ENCODE measurements at places on chromosomes 2 and 18.

- no peak for DNase-seq
Measured at GRCh38 chr2:137178951-137179377, 413.6 kb downstream of the THSD7B start.

DNA sequence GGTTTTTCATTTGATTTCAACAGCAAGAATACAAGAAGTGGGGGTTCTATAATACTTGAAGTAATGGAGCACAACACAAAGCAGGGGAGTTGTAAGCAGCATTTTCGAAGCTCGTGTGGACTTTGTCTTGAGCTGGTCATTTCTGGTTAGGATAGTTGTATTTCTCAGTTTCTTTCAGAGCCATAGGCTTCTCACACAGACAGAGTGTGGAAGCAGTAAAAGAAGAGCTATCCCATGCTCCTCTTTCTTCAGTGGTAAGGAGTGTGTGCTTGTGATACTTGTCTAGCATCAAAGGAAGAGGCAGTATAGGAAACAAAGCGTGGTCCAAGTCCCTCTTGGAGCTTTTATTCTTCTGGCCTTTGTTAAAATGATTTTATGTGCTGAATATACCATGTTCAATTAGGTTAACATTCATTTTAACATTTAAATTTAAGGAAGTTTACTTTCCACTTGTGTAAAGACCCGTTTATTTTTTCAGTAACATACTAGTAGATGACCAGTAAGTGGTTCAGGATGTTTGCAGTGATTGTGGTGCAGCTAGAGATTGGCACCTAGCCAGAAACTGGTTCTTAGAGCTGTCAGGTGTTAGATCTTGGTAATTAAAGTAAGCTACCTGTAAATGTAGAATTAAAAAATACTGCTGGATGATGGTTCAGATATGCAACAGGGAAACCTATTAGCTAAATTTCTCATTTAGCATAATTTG is 14.6 kb downstream of the CCNYL1 start:
- DNase-seq, result no peak

DNA sequence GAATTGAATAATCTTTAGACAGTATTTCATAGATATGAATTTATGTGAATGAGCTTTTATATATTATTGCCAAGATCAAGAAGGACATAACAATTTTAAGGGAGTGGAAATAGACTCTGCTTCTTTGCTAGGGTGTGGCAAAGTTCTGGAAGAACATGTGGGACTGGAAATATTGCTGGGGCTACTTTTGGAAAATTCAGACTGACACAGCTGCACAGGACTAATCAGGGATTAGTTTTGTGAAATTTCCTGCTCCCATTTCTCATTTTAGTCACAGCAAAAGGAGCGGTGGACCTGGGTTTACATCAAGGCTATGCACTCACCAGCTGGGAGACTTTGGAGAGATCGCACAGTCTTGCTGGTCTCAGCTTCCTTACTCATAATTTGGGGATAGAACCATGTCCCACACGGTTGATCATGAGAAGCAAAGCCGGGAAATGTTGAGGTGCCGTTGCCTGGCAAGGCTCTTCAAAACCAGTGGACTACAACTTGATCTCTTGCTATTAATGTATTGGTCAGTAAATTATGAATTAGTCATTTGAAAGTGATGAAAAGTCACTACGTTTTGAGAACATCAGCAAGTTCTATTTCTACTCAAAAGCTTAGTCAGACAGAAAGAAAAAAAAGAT is 42.4 kb downstream of the IL1RL2 start:
- DNase-seq, result no peak

GRCh38 chr2:224612578-224612977 is 27.4 kb upstream of the CUL3 start:
- peak; percentile 34 for DNase-seq

DNA sequence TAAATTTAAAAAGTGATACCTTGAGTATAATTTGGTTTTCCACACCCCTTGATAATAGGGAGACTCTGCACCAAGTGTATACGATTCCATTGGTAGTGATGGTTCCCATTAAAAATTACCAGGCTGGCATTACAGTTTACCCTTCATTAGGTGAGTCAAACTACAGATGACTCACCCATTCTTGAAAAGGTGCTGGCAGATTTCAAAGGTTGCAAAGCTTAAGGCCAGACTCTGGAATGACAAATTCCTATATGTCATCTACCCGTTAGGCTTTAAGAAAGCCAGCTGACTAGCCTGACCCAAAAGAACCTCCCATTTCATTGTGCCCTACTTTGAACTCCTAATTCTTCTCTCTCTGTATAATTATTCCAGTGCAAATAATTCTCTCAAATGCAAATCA is 124.4 kb downstream of the LRRTM4 start:
- DNase-seq, result no peak

- DNase-seq, result no peak
Measured at GRCh38 chr2:138503087-138503442, 1.5 kb downstream of the SPOPL start.

DNA sequence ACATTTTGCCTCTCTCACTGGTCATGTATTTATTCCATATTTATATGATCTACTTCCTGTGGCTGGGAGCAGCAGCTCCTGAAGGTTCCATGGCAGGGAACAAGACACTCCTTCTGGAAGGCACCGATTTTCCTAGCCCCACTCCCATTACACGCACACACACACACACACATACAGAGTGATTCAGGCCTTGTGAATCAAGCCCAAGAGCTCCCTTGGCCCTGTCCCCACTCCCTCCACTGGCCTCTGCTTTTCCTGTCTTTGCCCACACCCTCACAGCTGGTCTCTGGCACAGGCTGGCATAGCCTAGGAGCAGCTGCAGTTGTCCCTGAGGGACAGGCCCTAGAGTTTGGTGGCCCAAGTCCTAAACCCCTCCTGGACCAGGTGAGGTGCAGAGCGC is 201.7 kb downstream of the NAPG start:
- no peak for DNase-seq

GRCh38 chr2:134466141-134466540 is 212.3 kb downstream of the MGAT5 start:
- peak; percentile 44 for DNase-seq

- no peak for DNase-seq
Measured at GRCh38 chr2:149291881-149292280, 38.5 kb upstream of the LYPD6 start.

GRCh38 chr2:232633413-232634205 is at the start of gene EFHD1:
TSS of gene EFHD1 (plus strand) at chr2:232633604. CDS start at chr2:232633705, 101 bp downstream.
- DNase-seq, result peak; percentile 89

GRCh38 chr2:37180006-37180639 is 8.3 kb downstream of the SULT6B1 start:
- no peak for DNase-seq

GRCh38 chr2:191176305-191176704 is 25.5 kb upstream of the STAT4 start:
- DNase-seq, result no peak

- no peak for DNase-seq
Measured at GRCh38 chr2:127449414-127449813, 31.2 kb downstream of the PROC start.

GRCh38 chr2:120253021-120253882 is 600 bp downstream of the RALB start:
- peak; percentile 91 for DNase-seq

DNA sequence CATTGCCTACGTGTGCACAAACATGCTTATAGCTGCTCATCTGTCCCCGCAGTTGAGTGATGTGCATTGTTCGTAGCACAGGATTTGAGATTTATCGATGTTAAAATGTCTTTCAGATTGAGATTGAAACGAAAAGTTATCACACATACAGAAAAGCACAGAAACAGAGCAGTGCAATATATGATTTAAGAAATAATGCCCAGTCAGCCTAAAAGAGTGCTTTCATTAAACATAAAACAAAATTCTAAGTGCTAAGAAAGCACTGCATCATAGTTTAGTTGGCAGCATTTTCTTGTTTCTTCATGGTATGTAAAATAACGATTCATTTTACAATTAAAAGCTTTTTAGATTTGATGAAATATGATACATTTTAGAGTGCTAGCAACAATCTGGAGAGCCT is 31.9 kb upstream of the GORASP2 start:
- no peak for DNase-seq

DNA sequence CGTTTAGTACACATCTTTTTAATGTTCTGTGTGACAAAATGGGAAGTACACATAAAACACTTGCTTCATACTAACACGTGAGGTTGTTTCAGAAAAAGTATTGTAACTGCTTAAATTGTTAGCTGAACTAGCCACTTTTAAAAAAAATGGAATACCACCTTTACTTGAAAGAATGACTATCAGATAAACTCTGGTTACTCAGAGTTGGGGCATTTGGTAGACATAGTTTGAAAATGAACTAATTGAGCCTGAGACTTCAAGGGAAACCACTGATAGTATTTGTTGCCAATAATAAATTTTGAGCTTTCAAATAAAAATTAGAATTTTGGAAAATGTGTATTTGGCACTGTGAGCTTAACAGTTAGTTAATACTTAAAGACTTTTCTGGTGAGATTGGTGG is 103.0 kb upstream of the FBXO11 start:
- DNase-seq, result no peak

- DNase-seq, result no peak
Measured at GRCh38 chr18:2402084-2402483, 169.2 kb downstream of the METTL4 start.

DNA sequence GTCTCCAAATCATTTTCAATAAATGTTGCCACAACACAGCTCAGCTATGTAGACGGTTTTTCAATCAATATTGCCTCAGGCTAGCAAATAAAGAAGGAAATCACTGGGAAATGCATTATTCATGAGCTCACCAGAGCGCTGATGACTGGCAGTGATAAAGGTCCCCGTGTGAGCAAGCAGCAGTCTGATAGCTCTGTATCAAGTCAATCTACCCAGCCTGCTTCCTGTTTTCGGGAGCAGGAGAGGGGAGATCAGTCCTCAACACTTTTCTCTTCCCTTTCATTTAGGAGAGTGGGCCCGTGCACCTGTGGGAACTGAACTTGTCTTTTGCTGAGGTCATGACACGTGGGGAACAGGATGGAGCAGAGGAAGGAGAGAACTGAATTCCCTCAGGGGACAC is 253.9 kb upstream of the SIX2 start:
- peak; percentile 77 for DNase-seq

DNA sequence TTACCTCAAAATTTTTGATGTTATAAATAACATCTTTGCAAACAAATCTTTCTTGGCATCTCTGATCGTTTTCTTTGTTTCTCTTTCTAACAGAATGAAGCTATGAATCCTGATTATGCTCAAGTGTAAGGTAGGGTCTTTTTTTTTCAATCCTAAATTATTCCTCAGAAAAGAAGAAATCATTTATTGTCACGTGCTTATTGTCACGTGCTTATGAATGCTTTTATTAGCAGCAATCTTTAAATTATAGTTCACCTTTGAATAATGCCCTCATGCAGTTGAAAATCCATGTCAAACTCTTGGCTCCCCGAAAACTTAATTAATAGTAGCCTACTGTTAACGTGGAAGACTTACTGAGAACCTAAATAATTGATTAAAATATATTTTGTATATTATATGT is 39.2 kb upstream of the EPAS1 start:
- no peak for DNase-seq

DNA sequence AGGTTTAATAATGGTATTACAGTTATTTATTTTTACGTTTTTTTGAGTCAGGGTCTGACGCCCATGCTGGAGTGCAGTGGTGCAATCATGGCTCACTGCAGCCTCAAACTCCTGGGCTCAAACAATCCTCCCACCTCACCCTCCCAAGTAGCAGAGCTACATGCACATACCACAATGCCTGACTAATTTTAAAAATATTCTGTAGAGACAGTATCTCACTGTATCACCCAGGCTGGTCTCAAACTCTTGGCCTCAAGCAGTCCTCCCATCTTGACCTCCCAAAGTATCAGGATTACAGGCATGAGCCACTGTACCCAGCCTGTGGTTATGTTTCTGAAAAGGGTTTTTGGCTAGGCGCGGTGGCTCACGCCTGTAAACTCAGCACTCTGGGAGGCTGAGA is 120.8 kb downstream of the ESCO1 start:
- no peak for DNase-seq

DNA sequence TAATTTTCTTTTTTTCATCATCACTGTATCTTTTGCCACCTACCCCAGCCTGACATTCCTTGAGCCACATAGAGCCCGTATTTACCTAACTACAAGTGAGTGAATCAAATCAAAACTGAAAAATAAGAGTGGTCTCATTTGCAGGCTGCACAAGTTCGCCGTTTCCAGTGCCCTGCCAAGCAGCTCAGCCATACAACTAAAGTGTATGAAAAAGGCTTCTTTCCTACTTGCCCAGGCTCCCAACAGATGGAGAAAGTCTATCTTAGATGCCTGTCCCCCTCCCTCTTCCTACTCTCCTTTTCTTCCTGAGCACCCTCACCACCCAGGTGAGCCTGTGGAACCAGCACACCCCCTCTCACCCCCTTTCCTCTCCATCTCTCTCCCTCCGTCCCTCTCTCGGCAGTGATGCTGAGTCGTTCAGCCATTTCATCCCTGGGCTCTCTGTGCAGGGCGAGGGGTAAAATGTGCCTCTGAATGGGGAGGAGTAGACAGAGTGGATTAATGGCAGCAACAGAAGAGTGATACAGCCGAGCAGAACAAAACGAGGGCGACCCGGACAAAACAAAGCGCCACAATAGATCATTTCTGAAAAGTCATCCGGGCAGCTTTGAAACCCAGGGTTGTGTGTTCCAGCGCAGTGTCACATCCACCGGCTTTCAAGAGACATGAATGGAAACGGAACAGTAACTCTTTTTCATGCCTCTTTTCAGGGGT is 65.0 kb upstream of the POU3F3 start:
- peak; percentile 65 for DNase-seq

DNA sequence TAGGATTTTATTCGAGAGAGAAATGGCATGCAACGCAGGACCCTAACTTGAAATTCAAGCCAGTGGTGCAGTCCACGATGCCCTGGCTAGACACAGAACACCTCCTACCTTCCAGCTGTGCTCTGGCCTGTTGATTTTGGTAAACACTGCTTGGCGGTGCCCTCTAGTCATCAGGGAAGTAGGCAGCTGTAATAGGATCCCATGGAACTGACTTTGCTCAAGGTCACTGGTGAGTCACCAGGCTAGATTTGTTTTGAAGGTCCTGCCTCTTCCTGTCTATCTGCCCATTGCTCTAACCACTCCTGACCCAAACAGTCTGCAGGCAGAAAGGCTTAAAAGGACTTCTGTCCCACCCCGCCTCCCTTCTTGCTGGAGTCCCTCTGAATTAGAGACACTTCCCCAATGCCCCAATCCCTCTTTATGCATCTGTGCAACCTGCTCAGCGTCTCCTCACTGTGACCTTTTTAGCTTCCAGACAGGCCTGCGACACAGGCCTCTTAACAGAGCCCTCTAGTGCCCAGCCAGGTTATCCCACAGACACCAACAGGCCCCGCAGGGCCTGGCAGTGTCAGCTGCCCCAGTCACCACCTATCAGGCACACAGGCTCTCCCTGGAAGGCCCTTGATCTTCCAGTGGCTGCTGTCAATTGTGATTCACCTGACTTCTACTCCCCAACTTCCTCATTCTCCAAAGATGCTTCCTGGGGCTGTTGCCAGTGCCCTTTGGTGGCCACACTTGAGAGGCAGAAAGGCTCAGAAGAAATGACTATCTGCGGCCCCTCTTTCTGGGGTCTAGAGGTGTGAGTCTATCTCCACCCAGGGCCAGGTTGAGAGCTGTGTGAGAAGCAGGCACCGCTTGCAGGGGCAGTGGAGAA is 5.2 kb downstream of the TMEM127 start:
- peak; percentile 28 for DNase-seq
